ENCODE measurements at places on chromosomes 4 and X.

GRCh38 chr4:125168531-125168930, 146.2 kb upstream of the FAT4 start:
- DNase-seq = no peak

DNA sequence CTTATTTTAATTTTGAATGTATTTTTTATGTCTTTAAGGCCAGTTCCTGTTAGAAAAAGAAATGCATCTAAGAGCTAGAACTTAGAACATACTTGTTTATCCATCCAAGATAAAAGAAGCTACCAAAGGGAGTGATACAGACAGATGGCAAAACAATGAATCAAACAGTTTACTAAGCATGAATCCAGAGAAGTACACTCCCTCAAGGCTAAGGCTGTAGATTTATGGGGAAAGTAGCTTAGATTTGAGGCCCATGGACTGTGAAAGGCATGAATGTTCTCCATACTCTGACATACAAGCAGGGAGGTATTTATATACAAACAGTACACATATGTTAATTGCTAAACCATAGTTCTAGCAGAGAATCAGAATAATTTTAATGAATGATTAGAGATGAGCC, 255.3 kb upstream of the NRK start:
- no peak for DNase-seq

GRCh38 chr4:132540268-132540667, 608.8 kb upstream of the PCDH10 start:
- no peak for DNase-seq

GRCh38 chr4:84024405-84024804, 474.7 kb downstream of the NKX6-1 start:
- no peak for DNase-seq
